Effector CD4-positive, alpha-beta T cell (primary cell): ENCODE measurements at places on chromosomes 13 and 19.

DNA sequence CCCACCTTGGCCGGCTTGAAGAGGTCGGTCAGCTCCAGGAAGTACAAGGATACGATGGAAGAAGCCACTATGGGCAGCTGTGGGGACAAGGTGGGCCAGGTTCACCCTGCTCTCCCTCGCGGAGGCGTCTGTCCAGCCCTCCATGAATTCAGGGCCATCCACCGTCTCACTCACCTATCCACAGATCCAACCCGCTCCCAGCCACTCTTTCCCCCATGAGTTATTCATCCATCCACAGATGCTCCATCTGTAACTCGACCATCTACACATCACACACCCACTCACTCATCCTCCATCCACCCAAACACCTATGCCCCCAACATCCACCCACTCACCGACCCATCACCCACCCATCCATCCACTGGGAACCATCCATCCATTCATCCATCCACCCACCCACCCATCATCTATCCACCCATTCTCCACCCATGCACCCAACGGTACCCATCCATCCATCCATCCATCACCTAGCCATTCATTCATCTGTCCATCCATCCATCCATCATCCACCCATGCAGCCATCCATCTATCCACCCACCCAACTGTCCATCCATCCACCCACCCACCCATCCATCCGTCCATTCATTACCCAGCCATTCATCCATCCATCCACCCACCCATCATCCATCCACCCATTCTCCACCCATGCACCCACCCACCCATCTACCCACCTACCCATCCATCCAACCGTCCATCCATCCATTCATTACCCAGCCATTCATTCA, 5.8 kb downstream of the PLPPR3 start:
- DNase-seq, result no peak

DNA sequence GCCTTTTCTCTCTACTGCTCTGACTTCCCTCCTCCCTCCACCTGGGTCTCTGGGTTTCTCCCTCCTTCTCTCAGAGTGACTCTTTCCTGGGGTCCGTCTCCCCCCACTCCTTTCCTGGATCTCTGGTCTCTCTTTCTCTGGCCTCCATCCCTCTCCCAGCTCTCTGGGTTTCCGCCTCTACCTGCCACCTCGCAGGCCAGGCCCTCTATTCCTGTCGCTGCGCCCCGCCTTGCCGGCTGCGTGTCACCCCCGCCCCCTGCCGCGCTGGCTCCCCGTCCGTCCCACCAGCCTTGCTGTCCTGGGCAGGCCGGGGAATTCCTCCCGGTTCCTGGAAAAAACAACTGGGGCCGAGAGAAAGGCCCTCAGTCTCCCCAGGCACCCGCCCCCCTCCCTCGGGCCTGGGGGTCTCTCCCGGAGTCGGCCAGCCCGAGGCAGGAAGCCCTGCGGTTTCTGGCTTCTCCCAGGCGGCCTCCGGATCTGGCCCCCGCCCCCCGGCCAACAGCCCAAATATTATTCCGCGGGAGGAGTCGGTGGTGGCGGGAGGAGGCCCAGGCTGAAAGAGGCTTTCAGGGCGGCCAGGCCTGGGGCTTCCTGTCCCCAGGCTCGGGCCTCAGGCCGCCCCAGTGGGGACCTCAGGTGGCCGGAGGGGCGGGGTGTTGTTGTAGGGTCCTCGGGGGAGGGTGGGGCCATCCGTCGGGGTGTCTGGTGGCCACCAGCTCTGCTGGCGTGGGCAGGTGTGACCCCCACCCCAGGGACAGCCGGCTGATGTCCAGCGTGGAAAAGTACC, 9.3 kb downstream of the IRF2BP1 start:
- no peak for DNase-seq

DNA sequence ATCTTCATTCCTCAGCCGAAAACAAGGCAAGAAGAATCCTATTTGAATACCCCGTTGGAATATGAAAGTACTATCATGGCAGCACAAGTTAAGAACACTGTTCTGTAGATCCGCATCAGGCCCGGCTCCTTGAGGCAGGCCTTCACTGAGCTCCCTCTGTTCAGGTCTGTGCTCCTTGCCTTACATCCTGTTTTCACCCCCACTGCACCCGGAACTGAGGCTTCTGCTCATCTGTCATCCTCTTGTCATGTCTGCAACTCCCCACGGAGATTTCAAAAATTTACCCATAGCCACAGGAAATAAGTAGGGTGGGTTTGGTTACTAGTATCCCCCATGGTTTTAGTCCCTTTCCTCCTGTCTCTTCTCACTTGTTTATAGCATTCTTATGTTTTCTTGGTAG, 861.9 kb downstream of the GPC5 start:
- DNase-seq, result no peak

GRCh38 chr13:72163678-72164077, 296.7 kb upstream of the DACH1 start:
- DNase-seq, result no peak

- DNase-seq, result no peak
Observed at GRCh38 chr19:12984683-12985048, 10.6 kb upstream of the NFIX start.

DNA sequence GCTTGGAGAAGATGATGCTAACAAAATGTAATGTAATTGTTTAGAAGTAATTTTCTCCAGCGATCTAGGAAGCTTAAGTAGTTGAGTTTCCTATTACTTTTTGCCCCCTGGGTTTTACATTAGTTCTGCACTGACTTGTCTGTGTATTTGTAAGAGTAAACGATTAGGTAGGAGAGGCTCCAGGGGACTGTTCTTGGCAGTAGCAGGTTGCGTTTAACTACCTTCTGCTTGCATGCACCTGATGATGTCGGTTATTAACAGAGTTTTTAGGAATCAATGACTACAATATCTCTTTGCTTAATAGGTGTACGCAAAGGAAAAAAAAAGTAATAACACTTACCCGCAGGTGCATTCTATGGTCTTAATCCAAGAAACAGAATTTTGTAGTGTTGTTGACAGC, 18.3 kb upstream of the UGGT2 start:
- no peak for DNase-seq

DNA sequence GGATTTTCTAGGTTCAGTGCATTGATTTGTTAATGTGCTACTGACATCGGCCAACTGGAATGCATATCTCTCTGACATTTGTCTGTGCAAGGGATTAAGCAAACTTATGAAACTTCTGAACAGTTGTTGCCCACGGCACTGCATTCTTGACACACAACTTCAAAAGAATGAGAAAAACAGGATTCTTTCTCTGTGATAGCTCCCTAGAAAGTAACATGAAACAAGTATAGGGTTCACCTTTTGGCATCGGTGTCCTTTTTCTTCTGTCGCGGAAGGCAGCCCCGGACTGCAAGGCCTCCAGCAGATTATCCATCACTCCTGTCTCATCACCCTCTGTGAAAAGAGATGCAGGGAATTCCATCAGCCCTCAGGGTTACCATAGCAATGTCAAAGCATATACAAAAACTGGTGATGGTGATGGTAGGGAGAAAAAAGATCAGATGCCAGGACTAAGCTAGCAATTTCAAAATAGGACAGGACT, 389.2 kb downstream of the DIAPH3 start:
- DNase-seq, result no peak

DNA sequence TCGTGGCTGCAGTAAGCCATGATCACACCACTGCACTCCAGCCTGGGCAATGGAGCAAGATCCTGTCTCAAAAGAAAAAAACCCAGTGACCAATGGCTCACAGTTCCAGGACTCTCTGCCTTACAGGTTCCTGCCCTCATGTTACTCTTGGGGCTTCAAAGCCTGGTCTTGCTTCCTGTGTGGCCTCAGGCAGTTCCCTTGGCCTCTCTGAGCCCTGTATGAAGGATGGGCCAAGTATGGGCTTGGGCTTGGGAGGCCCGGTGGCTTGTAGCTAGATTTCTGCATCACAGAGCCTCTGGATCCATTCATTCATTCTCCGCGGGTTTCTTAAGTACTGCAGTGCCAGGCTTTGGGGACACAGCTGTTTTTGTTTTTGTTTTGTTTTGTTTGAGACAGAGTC, 780 bp upstream of the TSPAN16 start:
- DNase-seq, result no peak

- no peak for DNase-seq
Observed at GRCh38 chr13:70612881-70613280, 504.6 kb upstream of the KLHL1 start.

GRCh38 chr13:46334035-46334822, 52.8 kb downstream of the RUBCNL start:
- DNase-seq, result no peak

GRCh38 chr13:47481536-47481935, 519.5 kb downstream of the SUCLA2 start:
- no peak for DNase-seq

DNA sequence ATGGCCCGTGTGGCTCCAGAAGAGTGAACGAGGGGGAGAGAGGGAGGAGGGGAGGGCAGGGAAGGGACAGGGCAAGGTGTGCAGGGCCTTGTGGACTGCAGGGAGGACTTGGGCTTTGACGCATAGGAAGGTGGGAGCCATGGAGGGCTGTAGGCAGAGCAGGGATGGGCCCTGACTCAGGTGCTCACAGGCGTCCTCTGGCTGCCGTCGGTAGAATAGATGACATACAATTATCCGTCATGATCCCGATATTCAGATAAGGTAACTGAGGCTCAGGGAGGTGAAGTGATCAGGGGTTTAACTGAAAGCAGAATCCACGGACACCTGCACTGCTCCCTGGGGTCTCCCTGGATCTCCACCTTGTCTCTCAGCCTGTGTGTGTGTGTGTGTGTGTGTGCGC, 3.4 kb downstream of the C3 start:
- no peak for DNase-seq

DNA sequence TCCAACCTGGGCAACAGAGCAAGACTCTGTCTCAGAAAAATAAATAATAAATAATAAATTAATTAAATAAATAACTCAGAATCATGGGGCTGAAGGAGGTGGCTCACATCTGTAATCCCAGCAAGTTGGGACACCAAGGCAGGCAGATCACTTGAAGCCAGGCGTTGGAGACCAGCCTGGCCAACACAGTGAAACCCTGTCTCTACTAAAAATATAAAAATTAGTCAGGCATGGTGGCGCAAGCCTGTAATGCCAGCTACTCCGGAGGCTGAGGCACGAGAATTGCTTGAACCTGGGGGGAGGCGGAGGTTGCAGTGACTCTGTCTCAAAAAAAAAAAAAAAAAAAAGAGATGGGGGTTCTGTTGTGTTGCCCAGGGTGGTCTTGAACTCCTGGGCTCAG, 7.2 kb downstream of the TMEM38A start:
- no peak for DNase-seq

- DNase-seq, result no peak
Observed at GRCh38 chr19:18392417-18392816, 5.0 kb downstream of the LRRC25 start.

- no peak for DNase-seq
Observed at GRCh38 chr13:108609353-108609752, 20.1 kb upstream of the MYO16 start.

GRCh38 chr13:77779552-77780272, 82.2 kb downstream of the SLAIN1 start:
- DNase-seq, result no peak
